ENCODE measurements at places on chromosomes 7 and 10.

- peak; percentile 33 for DNase-seq
Measured at GRCh38 chr7:76292213-76292573, 10.3 kb upstream of the HSPB1 start.

- no peak for DNase-seq
Measured at GRCh38 chr10:121687095-121687813, 89.0 kb upstream of the FGFR2 start.

DNA sequence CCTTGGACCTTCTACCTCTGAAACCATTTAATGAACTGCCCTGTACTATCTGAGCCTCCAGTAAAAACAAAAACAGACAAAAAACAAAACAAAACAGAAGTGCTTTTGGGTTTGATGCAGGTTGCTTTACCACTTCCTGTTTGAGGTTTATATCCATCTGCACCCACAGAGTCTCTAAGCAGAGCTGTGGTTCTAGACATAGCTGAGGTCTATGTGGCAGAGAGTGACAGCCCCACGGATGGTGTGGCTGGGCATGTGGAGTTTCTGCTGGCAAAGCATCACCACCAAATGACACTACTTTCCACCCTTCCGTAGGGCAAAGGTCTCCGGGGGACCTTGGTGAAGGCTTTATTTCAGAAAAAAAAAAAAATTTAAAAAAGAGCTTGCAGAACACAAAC, 754.2 kb downstream of the GRID1 start:
- no peak for DNase-seq

- no peak for DNase-seq
Measured at GRCh38 chr7:129389829-129390228, 44.4 kb upstream of the STRIP2 start.

DNA sequence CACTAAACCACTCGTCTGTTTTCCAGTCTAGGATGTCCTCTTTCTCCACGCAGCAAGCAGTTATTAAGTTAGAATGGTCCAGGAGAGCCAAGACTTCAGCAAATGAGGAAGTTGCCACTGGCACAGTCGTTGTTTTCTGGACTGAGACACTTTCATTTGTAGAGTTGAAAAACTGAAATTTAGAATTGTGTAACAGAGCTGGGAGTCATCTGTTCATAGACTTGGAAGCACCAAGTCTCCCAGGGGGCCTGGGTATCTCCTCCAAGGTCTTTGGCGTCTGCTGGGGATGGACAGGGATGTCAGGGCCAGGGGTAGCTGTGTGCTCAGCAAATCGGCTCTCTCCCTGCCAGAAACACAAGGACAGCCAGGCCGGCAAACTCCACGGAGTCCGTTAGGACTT, 208.4 kb downstream of the FANK1 start:
- DNase-seq, result no peak

GRCh38 chr7:66460921-66461361, 167.7 kb upstream of the KCTD7 start:
- DNase-seq, result peak; percentile 52

DNA sequence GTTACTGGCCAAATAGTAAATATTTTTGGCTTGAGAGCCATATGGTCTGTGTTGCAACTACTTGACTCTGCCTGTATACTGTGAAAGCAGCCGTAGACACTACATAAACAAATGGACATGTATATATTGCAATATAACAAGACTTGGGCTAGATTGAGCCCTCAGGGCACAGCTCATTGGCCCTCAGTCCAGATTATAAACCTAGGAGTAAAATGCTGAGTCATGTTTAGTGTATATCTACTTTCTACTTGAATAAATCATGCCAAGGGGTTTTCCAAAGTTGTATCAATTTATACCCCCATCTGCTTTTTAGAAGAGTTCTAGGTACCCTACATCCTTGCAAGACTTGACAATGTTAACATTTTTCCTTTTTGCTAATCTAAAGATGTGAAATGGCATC, 27.4 kb upstream of the POU6F2 start:
- DNase-seq, result peak; percentile 23

DNA sequence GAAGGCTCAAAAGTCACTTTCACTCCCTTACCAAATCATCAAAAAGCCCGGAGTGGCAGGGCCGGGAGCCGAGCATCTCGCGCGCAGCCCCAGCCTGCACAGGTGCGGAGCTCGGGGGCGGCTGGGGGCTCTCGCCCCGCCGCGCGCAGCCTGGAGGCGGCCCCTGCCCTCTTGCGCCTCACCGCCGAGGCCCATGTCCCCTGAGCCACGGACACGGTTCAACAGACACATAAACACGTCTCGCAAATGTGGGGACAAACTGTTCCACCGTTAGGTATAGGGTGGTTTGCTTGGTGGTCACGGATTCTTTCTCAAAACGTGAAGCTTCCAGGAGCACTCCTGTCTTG, 700 bp downstream of the GSAP start:
- peak; percentile 31 for DNase-seq

GRCh38 chr7:47170516-47170915, 411.4 kb downstream of the TNS3 start:
- peak; percentile 35 for DNase-seq

DNA sequence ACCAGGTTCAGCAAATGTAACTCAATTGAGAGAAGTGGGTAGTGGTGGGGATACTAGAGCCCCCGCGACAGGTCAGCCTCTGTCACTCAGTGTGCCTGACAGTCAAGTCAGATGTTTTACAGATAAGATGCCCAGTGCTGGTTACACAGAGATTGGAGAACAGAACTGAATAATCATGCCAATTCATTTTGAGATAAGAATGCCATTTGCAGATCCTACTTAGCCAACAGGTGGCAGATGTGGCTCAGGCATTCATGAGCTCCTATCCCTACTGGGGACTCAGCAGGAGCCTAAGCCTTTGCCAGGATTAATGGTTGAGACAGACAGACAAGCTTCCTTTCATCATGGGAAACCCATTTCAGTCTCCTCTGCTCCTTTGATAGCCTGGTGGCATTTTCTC, 137.8 kb downstream of the MAPK8 start:
- DNase-seq, result peak; percentile 56

Data from ELR (cell line).